ENCODE measurements at places on chromosomes 1 and 21.

- no peak for DNase-seq
Measured at GRCh38 chr21:36023092-36023480, 37.2 kb downstream of the SETD4 start.

DNA sequence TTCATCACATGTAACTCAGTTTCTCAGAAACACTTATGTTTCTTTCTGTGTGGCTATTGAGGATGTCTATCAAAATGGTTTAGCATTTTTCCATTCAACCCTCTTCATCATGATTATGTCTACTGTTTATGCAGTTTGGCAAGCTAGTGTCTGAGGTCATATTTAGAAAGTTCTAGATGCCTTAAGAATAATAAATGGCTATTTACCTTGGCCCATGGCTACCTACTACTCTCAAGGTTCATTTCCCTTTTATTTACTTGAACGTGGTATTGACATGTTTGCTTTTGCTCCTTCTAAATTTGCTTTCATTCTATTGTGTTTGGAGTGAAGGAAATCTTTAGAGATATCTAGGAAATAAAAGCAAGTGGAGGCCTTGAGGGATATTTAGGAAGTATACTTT lies 193.7 kb upstream of the OLFM3 start:
- no peak for DNase-seq

DNA sequence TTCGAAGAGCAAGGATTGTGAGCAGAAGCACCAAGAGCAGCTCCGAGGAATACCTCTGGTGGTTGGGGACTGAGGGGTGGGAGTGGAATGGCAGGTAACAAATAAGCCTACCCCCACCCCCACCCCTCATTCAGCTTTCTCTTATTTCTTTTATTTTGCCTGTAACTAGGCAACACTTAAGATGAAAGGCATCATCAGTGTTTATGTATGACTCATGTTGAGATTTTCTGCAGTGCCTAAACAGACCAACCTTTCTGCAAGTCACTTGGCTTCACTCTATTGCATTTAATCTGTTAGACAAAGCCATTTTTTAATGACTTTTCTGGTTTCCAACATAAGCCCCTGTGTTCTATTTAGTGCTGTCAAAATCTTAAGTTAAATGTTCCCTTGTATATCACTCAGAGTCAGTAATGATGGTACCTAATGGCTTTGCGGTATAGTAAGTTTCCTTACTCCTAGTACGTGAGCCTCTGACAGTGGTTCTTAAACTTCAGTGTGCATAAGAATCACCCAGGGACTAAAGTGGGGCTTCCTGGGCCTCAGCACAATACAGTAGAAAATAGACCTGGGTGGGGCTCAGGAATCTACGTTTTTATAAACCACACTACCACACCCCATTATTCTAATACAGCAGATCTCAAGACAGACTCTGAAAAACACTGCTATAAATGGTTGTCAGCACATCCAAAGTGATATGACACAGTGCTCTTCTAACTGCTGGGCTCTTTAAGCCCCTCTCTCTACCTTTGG lies 19.9 kb downstream of the CASQ2 start:
- no peak for DNase-seq

DNA sequence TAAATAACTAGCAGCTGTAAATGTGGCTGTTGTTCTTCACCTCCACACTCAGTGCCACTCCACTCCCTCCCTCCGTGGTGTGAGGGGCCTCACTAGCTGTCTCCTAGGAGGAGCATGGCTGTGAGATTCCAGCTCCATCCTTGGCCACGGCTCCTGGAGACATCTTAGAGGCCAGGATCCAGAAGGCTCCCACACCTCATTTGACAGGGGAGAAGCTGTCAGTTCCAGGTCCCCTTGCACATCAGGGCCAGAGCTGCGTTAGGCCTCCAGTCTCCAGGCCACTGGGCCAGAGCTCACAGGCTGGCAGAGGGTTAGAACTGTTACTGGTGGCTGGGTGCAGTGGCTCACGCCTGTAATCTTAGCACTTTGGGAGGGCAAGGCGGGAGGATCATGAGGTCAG lies 15.0 kb downstream of the PCSK9 start:
- no peak for DNase-seq

DNA sequence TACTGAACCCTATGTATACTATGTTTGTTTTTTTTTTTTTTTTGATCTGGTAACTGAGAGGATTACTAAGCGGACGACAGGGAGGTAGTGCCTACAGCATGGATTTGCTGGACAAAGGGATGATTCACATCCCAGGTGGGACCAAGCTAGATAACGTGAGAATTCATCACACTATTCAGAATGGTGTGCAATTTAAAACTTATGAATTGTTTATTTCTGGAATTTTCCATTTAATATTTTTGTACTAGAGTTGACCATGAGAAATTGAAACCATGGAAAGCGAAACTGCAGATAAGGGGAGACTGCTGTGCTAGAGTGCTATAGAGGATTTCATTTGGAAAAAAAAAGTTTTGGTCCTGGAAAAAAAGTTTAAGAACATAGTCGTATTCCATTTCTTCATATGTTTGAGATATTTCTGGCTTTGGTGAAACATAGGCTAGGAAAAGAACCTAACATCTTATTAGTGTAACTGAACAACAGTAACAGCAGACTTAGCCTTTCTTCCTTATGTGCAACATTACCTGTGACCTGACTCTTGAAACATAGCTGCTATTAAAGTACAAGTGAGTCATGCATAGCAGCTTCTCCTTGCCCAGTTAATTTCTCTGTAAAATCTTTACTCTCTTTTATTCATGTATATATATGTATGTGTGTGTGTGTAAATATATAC lies 202.5 kb downstream of the FGGY start:
- DNase-seq = no peak

DNA sequence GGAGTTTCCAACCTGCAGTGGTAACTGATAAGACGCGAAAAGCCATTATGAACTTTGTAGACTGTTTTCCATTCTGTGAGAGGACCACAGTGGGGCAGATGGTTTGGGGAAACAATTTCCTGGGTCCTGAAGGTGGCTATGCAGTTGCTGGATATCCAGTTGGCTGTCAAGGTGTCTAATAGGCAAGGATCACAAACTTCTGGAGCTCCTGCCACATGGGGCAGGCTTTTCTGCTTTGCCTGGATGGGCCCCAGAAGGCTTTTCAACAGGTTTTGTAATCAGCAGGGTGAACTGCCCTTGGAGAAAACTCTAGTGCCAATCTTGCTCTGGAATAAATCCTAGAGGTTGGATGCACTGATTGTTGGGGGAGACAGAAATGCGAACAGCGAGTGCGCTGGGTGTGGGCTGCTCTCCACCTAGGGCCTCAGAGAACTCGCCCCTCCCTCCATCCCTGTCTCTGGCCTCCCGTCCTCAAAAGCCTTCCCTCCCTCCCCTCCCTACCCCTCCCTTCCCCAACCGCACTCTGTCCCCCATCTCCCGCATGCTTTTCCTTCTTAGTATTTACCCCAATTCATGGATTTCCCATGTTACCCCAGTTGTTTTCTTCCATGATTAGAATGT lies 210.3 kb upstream of the USP24 start:
- no peak for DNase-seq

Measured in left cardiac atrium (tissue), 4 donors.